ENCODE measurements at places on chromosomes 5 and 9.

DNA sequence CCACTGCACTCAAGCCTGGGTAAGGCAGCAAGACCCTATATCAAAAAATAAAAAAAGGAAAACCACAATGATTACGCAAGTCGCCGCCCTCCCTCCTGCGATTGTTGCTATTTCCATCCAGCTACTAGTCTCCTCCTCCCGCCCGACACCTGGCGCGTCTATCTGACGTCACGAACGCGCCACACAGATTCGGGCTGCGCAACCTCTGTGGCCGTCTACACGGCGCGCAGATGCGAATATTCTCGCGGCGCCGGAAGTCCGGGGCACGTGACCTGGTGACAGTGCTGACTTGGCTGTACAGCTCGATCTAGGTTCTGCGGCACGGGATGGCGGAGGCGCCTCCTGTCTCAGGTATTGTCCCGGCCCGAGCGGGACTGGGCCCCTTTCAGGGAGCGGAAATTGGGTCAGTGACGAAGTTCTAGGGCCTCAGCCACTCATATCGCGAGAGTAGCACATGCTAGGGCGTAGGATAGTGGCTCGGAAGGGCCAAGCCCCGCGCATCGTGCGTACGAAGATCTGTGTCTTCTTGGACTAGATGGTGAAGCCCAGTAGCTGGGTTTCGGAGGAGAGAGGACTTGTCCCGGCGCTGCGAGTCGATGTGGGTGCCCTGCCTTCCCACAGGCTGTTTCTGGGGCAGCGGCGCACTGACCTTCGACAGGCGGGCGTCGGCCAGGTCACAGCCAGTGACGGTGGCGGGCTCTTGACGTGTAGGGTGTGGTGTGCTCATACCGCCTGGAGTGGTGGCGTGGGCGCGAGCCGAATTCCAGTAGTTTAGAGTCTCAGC lies at the start of gene NFX1:
Gene NFX1, plus strand, starts transcription at position 270 of the 784 bp plus-strand sequence. Its CDS starts 57 bp downstream, at position 327.
- peak; percentile 99 for DNase-seq

- no peak for DNase-seq
Measured at GRCh38 chr5:107155707-107156106, 515.0 kb downstream of the EFNA5 start.

DNA sequence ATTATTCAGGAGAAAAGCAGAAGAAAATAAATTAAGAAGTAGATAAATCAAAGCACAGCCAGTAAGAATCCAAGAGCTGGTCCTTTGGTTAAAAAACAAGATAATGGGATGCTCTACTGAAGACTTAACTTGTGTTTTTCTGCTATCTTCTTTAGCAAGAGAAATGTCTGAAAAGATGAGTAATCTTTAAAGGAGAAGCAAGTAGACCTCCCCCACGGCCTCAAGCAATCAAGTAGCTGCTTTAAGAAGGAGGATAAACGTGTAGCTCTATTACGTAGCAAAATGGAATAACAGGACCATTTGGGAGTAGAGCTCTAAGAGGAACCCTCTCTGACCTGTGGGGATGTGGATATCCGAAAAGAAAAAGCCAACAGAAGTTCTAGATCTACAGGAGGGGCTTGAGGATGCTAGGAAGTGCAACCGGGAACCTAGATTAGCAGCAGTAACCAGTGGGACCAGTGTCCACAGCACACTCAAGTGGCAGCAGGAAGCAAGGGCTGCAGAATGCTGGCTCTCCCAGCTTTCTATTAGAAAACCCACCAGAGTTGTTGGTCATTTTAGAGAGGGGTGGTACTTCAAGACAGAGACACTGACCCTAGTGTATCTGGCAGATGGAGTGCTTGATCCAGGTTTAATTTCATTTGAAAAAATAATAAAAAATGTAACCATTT lies 185.4 kb downstream of the GABBR2 start:
- DNase-seq = peak; percentile 69

- DNase-seq = peak; percentile 11
Measured at GRCh38 chr5:131378721-131379541, 115.1 kb downstream of the CDC42SE2 start.

GRCh38 chr9:4933177-4933576 lies 51.9 kb upstream of the JAK2 start:
- no peak for DNase-seq

DNA sequence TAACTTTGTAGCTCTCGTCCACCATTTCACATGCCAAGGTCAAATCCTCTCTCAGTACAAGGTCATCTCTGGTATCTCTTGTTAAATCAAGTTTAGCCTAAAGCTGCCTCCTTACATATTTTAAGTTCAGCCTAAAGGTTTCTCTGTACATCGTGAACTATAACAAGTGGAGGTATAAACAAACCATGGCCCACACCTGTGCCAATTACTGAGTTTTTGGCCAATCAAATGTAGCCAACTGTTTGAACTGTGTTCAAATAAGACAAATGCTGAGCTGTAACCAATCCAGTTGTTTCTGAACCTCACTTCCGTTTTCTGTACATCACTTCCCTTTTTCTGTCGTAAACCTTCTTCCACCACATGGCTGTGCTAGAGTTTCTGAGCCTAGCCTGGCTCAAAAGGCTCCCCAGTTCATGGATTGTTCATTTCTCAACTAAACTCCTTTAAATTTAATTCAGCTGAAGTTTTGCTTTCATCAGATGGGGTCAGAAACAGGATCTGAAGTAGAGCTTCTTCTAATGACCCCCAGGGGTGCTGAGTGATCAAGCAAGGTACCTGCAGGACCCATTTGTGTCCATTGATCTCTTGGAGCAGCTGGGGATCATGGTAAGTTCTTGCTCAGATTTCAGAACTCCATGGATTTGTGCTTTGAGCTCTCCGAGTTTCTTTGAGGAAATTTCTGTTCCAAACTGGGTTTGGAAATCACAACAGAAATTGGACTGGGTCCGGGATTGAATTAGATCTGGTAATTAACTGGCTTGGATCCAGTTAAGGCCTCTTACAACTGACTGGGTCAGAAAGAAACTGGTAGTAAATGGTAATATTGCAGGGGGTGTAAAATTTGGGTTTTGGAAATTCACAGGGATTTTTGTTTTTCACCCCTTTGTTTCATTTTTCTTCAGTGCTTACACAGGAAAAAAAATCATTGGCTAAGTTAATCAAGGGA lies 11.0 kb upstream of the NANS start:
- no peak for DNase-seq

DNA sequence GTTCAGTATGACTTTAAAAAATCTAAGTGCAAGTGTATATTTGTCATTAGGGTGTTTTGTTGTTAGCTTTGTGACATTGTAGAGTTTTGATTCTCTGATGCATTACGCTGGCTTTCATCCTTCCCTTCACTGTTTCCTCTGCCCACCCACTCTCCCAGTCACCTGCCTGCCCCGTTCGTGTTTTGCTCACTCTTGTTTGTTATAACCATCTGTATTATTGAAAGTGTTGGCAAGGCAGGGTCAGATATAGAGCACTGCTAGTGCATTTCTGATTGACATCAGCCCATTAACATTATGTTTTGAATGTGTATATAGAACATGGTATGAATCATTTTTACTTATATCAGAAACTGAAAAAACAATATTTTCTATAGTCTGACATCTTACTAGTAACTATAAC lies 27.3 kb downstream of the SCGB3A1 start:
- DNase-seq = no peak

- no peak for DNase-seq
Measured at GRCh38 chr9:98916660-98917059, 27.0 kb upstream of the COL15A1 start.

DNA sequence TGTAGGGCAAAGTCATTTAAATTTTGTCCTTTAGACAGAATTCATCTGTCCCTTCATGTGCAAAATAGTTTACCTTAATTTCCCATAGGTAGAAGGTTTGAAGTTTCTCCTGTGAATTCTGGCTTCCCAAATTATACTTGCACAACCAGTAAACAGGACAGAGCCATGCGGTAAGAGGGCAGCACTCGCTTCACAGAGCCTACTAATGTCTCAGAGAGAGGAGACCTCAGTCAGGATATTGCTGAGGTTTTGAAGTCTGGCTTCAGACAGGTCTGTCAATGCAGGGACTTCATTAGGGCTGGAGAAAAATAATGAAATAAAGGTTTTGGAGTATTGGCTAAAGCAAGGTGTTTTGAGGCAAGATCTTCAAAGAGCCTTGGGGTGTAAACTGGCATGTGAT lies 91.4 kb downstream of the ANXA1 start:
- DNase-seq = no peak

All from ELR (cell line).